ENCODE measurements at places on chromosomes 2 and 18.

GRCh38 chr2:119376810-119377209 lies 10.0 kb downstream of the DBI start:
- no peak for DNase-seq

- DNase-seq = no peak
These were observed 75.4 kb upstream of the IGFBP5 start for GRCh38 chr2:216770717-216771116.

DNA sequence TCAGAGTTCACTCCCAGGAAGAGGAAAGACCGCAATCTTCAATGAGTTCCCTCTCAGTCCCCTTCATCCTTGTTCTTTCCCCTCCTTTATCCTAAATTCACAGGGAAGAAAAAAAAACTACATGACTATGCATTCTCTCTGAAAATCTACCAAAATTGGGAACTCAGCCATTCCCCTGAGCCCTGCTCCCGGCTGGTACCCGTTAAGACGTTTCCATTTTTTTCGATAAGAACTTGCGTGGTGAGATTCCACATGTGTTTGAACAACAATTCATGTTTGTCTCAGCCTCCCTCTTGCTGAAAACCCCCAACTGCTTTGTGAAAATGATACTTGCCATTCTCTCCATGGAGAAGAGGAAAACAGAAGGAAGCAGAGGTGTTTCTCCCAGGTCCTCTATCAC lies 318.7 kb upstream of the ID2 start:
- no peak for DNase-seq

DNA sequence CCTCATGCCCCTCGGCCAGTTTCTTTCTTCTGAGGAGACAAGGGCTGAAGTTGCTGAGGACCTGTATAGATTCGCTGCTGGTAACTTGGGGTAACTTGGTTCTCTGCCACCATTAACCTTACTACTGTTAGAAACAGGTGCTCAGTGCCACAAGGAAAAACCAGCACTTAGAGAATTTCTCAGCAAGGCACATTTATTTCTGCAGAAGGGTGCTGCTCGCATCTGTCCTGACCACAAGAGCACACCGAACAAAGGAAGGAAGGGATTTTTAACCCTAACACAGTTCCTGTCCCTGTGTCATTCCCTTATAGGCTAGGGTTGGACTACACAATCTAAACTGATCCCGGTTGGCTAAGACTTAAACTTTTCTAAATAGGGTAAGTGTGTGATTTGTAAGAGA lies 154.1 kb downstream of the SOCS6 start:
- no peak for DNase-seq
